ENCODE measurements at places on chromosomes 12 and 14.

DNA sequence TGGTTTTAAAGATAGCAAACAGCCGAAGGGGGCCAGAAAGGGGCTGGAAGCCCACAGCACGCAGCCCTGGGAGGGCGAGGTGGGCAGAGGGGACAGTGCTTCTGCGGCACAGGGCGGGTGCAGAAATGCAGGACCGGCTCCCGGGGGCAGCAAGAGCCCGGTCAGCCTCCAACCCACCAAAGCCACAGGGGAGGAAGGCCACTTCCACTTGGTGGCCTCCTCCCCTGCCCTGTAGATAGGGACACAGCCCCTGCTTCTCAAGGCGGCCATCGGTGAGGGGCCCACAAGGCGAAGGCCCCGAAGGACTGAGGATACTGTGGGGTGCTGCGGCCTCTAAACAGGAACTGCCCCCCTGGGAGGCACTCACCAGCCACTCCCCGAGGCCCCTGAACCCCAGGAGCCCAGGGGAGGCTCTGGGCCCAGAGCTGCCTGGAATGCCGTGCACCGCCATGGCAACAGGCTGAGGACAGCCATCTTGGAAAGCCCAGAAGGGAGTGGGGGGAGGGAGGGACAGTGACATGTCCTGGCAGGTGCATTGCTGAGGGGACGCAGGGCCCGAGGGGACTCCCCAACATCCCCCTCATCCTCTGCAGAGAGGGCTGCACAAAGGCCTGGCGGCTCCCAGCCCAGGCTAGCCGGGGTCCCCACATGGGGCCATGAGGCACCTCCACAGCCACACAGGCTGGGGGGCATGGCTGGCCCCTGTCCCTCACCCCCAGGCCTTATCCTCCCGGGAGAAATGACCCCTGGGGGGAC is 114.7 kb downstream of the NCOR2 start:
- DNase-seq: no peak

DNA sequence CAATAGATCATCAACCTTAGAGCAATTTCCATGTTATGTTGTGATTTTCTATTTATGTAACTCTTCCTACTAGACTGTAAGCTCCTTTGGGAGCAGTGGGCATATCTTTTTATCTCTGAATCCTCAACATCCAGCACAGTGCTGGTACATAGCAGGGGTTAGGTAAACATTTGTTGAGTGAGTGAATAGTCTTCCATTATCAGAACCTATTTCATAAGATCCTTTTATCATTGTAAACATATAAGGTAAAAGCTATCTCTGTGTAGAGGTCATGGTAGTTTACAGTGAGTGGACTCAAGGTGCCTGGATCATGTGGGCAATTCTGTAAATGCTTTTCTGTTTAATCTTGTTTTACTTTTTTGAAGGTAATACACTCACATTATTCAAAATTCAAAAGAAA is 15.1 kb downstream of the FKBP11 start:
- DNase-seq: no peak

DNA sequence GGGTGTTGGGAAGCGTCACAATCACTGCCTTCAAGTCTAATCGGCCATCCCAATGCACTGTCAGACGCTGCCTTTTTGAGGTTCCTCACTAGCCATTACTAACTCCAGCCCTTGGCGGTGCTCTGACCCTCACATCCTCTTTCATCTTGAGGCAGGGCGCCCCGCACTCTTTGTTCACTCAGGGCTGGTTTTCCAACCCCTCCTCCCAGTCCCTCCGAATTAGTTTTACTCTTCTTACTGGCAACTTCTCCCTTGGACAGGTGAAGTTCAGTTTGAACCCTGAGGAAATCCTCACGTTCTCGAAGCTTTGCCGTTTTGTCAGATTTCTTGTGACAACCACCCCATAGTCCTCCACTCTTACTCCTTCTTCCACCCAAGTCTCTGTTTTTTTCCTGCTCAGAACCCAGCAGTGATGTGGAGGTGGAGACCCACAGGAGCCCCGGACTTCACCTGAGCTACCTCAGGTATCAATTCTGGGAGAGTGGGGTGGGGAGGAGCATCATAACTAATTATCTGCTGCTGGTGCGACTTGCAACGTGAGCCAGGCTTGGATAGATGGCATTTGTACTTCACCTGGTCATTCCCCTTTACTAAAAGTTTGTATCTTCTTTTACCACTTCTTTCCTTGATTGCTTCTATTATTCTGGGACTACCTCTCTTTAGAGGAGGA is 757 bp downstream of the ZC3H10 start:
- DNase-seq: no peak

DNA sequence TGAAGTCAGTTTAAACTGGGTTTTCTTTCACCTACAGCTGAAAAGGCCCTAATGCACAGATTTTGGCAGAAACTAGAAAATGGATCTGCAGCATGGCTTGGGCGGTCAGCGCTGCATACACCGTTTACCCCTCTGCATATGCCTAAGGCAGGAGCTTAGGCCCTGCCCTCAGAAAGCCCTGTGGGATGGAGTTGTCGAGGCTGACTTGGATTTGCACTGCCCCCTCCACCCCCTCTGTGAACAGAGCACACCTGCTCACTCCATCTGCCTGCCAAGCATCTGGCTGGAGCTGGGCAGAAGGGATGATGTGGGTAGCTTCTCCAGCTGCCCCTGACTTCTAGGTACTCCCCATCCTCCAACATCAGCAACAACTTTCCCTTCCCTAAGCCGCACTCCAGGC is 41.9 kb downstream of the TTC7B start:
- no peak for DNase-seq

- DNase-seq: no peak
Measured at GRCh38 chr14:94355191-94355794, 32.2 kb upstream of the SERPINA6 start.

DNA sequence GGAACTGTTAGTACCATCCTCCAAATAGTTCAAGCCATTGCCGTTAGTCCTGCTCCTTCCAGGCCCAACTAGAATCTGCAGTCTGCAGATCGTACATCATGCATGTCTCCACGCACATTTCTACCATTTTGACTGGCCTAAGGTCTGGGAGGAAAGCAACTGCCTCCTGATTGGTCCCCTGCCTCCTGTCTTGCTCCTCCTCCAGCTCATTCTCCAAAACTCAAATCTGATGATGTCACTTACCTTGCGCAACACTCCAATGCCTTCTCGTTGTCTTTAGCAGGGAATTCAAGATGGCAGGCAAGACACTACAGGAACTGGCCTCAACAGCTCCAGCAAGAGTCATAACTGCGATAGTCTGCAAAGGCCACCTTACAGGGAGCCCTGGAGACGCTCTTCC is 9.7 kb upstream of the HCAR1 start:
- DNase-seq: no peak

DNA sequence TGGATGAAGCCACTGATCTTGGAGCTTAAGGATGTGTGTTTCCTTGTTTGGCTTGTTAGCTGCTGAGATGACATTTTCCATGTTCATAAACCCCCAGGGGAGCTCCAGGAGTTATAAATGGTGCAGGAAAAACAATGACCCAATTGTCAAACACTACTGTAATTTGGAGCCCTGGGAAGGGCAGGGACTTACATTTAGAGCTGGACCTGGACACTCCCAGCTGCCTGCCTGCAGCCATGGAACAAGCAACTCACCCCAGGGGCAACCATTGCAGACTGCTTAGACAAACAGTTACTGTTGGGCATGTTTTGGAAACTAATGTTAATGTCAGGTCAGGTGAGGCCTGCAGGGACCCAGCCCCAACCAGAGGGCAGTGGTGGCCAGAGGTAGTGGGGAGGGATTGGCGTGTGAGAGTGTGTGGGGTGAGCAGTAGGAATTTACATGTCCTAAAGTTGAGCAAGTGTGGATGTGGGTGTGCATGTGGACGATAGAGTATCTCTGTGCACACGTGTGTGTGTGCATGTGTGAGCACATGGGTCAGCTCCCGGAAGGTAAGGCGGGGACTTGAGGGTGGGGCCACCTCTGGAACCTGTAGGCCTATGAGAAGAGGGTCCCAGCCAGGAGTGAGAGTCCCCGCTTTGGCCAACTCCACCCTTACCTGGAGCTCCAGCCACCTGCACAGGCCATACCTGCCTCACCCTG is 86.4 kb upstream of the NOS1 start:
- no peak for DNase-seq

- DNase-seq: no peak
Measured at GRCh38 chr14:38951451-38951850, 151.6 kb downstream of the SEC23A start.

- DNase-seq: no peak
Measured at GRCh38 chr14:101927859-101928258, 36.5 kb upstream of the DYNC1H1 start.

DNA sequence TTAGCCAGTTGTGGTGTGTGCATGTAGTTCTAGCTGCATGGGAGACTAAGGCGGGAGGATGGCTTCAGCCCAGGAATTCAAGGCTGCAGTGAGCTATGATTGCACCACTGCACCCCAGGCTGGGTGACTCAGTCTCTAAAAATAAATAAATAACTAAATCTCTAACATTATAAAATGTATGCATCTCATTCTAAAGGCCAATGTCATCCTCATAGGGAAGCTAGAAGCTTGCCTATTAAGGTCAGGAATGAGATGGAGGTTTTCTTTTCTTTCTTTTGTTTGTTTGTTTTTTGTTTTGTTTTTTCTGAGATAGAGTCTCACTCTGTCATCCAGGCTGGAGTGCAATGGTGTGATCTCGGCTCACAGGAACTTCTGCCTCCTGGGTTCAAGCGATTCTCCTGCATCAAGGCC is 48.8 kb upstream of the PAPLN start:
- DNase-seq: no peak

DNA sequence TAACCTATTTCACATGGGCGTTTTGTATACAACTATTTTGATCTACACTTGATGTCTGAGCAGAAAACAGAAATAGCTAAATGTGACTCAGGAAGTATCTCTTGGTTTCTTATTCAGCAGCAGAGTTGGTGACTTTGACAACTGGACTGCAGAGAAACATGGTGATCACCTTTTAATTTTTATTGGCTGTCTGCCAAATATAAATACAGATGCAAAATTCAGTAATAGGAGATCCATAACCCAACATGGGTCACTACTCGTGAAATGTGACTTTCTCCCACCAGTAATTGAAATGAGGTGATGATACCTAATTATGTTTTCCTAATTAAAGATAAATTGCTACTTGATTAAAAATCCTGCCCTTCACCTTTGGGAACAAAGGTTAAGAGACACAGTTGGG is 487.1 kb downstream of the NELL2 start:
- no peak for DNase-seq

DNA sequence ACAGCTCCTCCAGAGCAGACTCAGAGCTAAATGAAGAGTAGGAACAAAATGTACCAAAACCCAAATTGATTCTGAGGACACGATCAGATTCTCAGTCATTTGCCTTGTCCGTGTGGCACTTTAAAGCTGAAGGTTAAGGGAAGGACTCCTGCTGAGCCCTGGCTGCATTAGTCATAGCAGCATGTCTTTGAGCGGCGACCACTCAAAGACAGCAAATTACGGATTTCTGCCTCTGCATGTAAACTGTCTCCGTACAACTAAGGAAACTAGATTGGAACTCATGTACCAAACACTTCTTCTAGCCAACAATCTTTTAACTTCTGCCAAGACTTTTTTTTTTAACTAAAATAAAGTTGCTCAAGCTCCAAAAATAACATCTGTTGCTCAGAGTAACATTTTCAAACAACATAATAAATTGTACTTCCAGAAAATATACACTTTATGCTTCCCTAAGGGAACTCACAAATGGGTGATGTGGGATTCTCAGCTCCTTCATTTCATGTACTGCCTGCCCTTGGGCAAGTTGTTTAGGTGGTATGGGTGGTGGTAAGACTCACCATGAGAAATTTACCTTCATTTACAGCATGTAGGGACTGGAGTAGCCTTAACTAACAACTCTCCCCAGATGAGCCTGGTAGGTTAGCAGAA is 56.1 kb downstream of the RERG start:
- DNase-seq: no peak

DNA sequence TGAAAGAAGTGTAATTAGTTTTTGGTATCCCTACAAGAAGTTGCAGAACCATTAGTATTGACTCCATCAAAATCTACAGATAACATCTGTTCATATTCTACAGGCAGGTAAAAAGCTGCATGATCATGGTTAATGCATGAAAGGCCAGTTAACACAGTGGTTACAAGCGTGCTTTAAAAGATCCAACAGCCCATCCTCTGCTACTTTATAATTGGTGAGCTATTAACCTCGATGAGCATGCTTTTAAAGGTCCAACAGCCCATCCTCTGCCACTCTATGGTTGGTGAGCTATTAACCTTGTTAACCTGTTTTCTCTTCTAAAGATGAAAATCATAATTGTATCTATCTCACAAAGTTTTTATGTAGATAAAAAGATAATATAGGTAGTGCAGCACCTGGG is 289.3 kb downstream of the DUSP6 start:
- no peak for DNase-seq

DNA sequence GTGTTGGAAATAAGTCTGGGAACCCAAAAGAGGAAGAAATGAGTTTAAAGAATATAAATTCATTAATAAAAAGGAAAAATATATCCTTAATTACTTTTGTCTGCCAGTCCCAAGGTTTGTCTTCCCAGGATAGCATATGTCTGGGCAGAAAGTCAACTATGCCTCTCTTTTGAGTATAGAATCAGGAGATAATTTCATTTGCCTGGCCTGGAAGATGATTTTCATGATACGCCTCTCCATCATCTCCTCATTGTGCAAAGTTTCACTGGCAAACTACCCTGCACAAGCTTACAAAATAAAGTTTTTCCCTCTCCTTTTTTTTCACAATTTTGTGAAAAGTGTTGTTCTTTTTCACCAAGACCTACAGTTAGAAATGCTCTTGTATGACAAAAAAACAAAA is 340.8 kb downstream of the EGLN3 start:
- DNase-seq: no peak

- DNase-seq: no peak
Measured at GRCh38 chr12:91746976-91747375, 398.7 kb downstream of the BTG1 start.

DNA sequence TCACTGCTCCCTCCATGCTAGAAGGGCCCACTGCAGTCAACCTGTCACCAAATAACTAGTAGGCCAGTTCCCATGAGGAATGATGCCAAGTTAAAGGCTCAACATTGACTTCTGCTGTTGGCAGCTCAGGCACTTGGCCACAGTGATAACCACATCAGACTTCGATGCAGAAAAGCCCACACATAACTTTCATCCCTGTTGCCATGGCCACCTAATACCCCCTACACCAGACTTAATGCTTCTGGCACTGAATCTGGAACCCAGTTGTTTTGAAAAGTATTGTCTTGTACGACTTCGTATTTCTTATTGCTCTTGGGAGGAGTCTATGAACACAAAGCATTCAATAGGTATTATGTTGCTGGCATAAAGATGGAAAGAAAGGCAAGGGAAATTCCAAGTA is 44.3 kb upstream of the HELB start:
- DNase-seq: no peak

DNA sequence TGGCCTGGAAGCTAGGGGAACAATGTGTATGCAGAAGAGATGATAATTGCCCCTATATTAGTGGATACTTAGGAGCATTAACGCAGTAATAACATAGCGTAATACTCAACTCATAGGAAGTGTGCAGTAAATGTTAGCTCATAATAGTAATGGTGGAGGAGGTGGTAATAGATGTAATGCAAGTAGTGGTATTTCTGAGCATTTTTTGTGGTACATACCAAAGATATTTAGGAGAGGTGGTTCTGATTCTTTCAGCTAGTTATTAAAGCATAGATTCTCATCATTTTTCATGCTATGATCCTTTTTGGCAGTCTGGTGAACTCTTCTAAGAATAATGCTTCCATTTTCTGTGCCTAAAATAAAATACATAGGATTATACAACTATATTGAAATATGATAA is 233.1 kb downstream of the PTPRO start:
- DNase-seq: no peak

GRCh38 chr12:66716522-66716921 is 37.6 kb upstream of the GRIP1 start:
- DNase-seq: no peak

GRCh38 chr14:93857081-93857480 is 68.8 kb upstream of the PRIMA1 start:
- DNase-seq: no peak

- DNase-seq: no peak
Measured at GRCh38 chr12:121581686-121582429, 1.0 kb upstream of the KDM2B start.
